ENCODE measurements at places on chromosomes 5 and 9. TPM values are rescaled to one million over a fixed set of nuclear protein-coding genes. Genes with fewer than 3 reads are reported as not detected.

The MYMK gene
- not detected for total RNA-seq

The BTNL8 gene
- total RNA-seq, result not detected

The F2RL2 gene
- 0.13 TPM for total RNA-seq

The FAM169A gene
- total RNA-seq, result 3.0 TPM

The CCDC183 gene
- total RNA-seq, result 1.5 TPM

DNA sequence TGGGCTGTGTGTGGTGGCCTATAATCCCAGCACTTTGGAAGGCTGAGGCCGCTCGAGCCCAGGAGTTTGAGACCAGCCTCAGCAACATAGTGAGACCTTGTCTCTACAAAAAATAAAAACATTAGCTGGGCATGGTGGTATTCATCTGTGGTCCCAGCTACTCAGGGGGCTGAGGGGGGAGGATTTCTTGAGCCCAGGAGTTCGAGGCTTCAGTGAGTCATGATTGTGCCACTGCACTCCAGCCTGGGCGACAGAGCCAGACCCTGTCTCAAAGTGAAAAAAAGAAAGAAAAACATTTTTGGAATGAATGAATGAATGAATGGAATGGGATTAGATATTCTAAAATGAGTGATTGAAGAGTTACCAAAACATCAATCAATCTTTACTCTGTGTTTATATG is 85.8 kb downstream of the FGF1 start:
- no peak for DNase-seq

DNA sequence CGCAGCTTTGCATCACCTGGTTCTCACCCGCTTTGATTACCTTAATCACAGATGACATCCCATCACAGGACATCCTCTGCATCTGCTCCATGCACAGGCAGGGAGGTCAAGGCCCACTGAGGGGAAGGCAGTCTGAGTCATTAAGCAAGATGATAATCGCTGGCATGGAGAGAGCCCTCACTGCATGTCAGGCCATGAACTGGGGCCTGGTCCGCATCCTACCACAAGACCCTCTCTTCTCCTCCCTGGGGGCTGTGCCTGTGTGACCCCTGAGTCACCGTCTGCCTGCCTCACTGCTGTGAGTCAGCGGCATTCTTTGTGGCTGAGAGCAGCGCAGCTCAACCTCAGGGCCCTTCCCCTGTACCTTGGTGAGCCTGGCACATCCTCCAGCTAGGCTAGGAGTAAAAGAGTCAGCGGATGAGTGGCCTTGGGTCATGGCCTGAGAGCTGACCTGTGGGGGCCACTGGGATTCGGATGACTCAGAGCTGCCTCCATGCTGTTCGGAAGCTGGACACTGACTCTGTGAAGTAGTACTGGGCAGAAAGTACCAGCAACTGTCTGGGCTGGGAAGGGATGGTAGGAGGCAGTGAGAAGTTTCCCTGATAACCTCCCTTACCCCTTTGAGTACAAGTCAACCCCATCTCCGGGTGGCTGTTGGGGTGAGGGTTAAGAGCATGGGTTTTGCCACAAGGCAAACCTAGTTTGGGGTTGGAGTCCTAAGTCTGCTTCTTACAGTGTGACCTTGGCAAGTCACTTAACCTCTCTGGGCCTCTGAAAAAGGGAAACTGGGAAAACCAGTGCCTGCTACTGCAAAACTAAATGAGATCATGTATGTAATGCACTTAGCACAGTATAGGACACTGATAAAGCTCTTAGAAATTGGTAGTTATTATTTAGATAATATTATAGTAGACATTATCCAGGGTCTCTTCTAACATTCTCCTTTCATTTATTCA is 14.6 kb upstream of the ARSI start:
- no peak for DNase-seq

- DNase-seq, result no peak
Observed at GRCh38 chr5:14743601-14744295, 79.2 kb downstream of the OTULIN start.
